ENCODE measurements at places on chromosomes 3 and 15. TPM values are rescaled to one million over a fixed set of nuclear protein-coding genes. Genes with fewer than 3 reads are reported as not detected.

The ASB14 gene
- total RNA-seq = not detected

The CPB1 gene
- total RNA-seq = 3.1 TPM

The LSMEM2 gene
- 0.13 TPM for total RNA-seq

The SLC30A4 gene
- total RNA-seq = 1.1 TPM

The AHSG gene
- 0.84 TPM for total RNA-seq

The CDHR4 gene
- not detected for total RNA-seq

The PODXL2 gene
- total RNA-seq = 3.4 TPM

The ATP2B2 gene
- total RNA-seq = 0.05 TPM

The LRRC15 gene
- total RNA-seq = not detected

The LTF gene
- not detected for total RNA-seq

The PATL2 gene
- 5.2 TPM for total RNA-seq

The RTP3 gene
- total RNA-seq = not detected

The BTLA gene
- 29.8 TPM for total RNA-seq

The DNAJB11 gene
- total RNA-seq = 91.1 TPM

The PIGB gene
- 12.2 TPM for total RNA-seq

The CHL1 gene
- not detected for total RNA-seq

The VWA5B2 gene
- 0.16 TPM for total RNA-seq

The KLHL6 gene
- total RNA-seq = 29.9 TPM

The SLC25A20 gene
- 17.5 TPM for total RNA-seq

The SAMD7 gene
- total RNA-seq = not detected

The PDIA3 gene
- total RNA-seq = 449 TPM

The POLQ gene
- 4.4 TPM for total RNA-seq

The BSN gene
- total RNA-seq = 0.30 TPM

Measured in activated T-cell treated with anti-CD3 and anti-CD28 coated beads, Interleukin-2, amount 50 U/mL, for 4 hours (primary cell).